Fibroblast of skin of left biceps (primary cell): ENCODE measurements at places on chromosomes 3 and 15.

DNA sequence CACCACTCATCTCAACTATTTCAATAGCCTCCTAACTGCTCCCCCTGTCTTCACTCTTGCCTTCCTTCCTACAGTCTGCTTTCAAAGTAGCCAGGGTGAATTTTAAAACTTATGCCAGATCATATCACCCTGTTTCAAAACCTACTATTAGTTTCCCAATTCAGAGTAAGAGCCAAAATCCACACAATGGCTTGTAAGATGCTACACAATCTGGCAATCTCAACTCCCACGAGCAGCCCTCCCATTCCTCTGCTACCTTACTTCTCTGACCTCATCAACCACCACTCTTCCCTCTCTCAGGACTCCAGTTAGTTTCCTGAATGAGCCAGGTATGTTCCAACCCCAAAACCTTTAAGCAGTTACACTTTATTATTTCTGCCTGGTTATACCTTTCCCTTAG lies 62.5 kb downstream of the VPS13C start:
- no peak for DNase-seq

- no peak for DNase-seq
These were observed 166.7 kb upstream of the BCL6 start for GRCh38 chr3:187912007-187912406.

- no peak for DNase-seq
These were observed 18.9 kb downstream of the EFCAB12 start for GRCh38 chr3:129409541-129409940.

DNA sequence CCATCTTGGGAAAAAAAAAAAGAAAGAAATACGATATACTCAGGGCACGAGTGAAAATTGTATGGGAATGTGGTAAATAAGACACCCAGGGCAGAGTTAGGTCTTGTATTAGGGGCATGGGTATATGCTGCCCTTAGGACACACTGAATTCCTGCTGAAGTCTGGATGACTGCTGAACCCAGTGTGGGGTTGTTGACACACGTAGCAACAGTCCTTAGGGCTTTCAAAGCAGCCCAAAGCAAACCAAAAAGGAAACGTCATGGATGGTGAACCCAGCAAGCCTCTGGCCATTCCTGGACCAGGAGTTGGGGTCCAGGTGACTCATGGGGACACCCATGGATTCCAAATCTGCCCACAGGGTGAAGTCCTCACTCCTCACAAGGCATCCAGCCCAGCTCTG lies 27.1 kb upstream of the SEMA3F start:
- no peak for DNase-seq

GRCh38 chr3:106004826-106005225 lies 136.0 kb upstream of the CBLB start:
- no peak for DNase-seq
